ENCODE measurements at places on chromosomes 2 and 18.
A peak's percentile ranks its signal among the peaks of the same experiment; 100 is the strongest.

GRCh38 chr2:164882276-164882675 lies 40.7 kb upstream of the COBLL1 start:
- no peak for DNase-seq

DNA sequence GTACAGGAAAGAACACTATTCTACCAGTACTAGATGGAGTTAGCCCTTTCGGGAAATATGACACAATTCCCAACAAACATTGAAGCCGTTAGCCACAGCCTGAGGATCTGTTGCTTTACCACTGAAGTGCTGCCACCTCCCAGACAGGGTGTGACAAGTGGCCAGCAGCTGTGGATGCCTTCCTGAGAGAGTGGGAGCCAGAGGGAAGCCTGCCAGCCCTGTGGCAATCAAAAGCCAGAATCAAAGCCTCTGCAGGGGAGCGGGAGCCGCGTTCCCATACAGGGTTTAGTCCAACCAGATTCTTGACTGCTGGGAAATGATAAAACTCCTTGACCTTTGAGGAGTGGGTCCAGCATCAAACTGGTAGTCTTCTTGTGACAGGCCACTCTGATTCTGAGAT lies 38.0 kb downstream of the SLC4A1AP start:
- no peak for DNase-seq

DNA sequence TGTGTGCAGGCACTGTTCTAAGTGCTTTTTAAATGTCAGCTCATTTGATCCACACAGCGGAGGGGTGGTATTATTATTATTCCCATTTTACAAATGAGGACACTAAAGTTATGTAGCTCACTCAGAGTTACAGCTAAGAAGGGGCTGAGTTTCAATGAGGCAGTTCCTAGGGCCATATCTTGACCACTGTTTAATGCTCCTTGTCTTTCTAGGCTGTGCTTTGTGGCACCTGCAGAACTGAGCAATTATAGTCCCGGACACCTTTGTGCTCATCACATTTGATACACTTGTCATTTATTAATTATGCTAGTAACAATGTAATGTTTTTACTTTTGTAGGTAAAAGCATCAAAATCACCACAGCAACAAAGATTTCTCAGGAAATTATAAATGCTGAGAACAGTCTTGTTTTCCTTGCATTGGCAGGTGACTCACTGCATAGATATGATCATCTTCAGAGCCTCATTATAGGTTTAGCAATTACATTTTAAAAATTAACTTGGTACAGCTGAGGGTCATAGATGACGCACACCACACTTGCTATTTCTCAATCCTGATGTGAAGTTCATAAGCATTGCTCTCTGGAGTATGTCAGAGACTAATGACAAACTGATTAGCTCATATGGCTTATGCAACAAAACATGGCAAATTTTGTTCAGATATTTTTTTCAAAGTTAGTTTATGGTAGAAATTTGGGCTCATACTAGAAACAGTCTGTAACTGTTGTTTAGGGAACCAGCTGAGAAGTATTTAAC lies 366.8 kb downstream of the TGIF1 start:
- DNase-seq, result no peak

- DNase-seq, result no peak
Observed at GRCh38 chr2:71151620-71152019, 21.2 kb downstream of the MPHOSPH10 start.

- no peak for DNase-seq
Observed at GRCh38 chr2:204899983-204900382, 354.7 kb downstream of the PARD3B start.

DNA sequence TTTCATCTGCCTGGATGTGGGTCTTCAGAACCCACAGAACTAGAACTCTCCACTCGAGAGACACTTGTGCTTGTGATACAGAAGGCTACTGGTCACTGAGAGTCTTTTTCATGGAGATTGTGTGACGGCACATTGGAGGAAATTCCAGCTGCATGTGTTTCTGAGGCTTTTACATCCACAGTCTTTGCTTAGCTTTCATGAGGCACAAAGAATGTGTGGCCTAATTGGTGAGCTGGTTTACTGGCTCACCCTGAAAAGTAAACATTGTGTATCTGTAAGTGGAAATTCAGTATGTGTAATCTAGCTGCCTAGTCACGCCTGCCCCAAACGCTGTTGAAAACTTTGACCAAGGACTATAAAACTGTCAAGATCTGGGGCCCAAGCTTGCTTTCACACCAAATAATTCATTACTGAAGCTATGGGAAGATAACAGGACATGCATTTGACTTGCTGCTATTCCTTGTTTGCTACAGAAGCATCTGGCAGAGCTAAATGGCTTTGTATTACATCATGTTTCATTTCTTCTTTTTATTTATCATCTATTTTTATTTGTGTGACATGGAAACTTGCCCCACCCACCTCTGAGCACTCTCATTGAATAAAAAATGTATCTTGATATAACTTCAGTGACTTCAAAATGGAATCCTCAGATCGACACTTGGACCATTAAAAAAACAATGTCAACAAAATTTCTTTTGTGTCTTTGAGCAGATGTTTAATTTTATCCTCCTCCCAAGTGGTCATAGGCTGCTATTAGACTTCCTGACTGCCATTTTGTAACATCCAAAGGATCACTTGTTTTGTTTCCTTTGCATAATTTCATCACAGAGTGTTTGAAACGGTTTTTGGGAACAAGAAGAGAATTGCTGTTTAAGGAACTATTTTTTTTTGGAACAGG lies 80.2 kb downstream of the EFEMP1 start:
- no peak for DNase-seq

GRCh38 chr18:10405816-10406663 lies 48.4 kb upstream of the APCDD1 start:
- no peak for DNase-seq

GRCh38 chr18:9779630-9780029 lies 71.5 kb downstream of the RAB31 start:
- no peak for DNase-seq

DNA sequence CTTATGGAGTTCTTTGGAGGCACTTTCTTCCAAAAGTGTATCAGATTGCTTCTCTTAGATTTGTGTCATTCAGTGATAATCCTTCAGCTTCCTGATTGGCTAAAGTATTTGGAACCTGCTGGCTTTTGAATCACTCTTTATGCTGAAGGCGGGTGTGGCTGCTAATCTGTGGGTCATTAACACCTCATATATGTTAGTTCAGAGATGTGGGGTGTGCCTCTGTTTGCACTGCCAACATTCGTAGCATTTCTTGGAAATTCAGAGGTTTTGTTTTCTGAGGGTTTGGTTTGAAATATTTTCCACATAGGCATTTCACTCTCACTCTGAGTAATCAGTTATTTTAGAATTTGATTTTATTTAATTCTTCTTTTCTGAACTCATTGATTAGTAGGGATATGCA lies 1604.4 kb upstream of the ACVR2A start:
- DNase-seq, result no peak

- DNase-seq, result no peak
Observed at GRCh38 chr2:68225119-68225632, 27.2 kb downstream of the PPP3R1 start.

DNA sequence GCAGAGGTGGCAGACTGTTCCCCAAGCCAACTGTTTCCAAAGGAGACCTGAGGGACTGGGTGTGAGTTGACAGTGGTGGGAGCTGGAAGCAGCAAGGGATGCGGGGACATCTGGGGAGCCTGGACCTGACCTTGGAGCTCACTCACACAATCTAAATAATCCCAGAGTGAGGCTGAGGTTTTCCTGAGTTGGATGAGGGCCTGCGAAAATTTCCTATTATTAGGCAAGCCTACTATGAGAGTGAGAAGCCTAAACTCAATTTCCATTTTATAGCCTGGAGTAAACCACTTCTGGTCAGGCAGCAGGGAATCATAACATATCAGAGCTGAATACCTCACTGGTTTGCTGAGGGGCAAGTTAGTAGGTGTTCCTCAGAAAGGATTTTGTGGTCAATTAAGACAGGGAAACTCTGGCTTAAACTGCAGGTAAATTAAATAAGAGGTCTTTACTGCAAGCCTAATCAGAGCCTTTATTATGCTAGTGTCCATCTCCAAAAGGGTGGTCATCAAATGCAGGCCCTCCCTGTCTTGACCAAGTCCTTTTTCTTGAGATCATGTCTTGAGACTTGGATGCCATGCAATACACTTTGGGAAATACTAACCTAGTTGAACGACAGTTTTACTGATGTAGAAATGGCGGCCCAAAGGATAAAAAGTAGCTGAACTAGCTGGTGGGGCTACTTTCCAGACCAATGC lies 1.7 kb upstream of the COX5B start:
- no peak for DNase-seq

GRCh38 chr2:66508484-66509071 lies 73.7 kb downstream of the MEIS1 start:
- no peak for DNase-seq

- peak; percentile 63 for DNase-seq
Observed at GRCh38 chr2:10776231-10776977, 36.2 kb downstream of the PDIA6 start.

DNA sequence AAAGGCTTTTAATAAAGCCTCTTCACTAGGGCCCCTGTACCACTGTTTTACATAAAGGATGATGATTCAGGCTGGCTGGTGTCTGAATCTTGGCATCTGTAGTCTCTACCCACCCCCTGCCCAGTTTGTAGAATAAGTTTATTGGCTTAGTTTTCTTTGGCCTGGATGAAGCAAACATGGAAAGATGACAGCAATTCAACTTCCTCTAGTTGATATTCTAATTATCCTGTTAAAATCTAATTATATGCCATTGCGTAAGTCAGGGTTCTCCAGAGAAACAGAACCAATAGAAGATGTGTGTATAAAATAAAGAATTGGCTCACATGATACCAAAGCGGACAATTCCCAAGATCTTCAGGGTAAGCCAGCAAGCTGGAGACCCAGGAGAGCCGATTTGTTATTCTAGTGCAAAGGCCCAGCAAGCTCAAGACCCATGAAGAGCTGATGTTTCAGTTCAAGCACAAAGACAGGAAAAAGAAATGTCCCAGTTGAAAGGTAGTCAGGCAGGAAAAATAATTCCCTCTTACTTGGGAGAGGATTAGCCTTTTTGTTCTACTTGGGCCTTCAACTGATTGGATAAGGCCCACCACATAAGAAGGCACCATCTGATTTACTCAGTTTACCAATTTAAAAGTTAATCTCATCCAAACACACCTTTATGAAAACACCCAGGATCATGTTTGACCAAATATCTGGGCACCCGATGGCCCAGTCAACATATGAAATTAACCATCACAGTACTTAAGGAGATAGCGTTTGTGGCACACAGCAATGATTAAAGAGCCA lies 82.6 kb upstream of the LYPD1 start:
- DNase-seq, result no peak

DNA sequence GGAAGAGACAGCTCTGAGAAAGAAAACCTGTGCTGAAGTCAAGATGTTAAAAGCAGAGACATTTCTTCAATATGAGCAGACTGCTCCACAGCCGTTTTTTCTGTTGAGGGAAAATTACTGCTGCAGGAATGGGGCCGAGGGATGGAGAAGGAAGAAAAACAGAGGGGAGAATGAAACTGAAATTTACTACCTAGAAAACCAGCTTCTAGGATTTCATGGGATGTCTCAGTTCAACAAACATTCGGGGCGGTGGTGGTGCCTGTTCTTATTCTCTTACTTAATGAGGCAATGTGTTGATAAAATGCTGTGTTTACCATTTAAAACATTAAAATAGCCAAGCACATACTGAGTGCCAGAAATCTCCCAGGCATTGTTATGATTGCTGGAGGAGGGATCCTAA lies 557.1 kb upstream of the MEX3C start:
- DNase-seq, result no peak

DNA sequence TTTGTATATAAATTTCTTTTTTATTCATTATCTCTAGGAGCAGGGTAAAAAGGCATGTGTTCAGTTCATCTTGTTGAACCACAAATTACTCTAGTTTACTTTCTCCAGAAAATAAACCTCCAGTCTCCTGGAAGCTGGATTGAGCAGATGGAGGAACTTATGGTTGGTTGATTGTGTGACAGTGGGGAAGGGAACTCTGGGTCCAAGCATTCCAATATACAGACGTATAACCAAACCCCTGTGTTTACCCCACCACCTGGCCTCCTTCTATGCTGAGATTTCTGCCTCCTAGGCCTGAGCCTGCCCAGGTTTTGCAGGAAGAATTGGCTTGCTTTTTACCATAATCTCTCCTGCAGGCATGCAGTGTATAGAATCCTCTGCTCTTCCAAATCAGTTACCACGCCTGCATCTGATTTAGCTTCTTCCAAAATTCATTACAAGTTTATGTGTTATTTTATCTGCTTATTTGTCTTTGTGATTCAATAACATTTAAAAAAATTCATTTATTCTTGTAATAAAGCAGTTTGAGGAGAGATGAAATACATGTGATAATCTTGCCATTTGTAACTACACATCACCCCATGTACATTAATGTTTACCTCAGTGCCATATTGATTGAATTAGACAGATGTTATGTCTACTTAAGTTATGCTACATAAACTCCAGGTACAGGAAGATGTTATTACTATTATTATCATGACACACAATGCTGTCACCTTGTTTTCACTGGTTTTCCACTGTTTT lies 2.5 kb upstream of the RAB27B start:
- DNase-seq, result no peak

DNA sequence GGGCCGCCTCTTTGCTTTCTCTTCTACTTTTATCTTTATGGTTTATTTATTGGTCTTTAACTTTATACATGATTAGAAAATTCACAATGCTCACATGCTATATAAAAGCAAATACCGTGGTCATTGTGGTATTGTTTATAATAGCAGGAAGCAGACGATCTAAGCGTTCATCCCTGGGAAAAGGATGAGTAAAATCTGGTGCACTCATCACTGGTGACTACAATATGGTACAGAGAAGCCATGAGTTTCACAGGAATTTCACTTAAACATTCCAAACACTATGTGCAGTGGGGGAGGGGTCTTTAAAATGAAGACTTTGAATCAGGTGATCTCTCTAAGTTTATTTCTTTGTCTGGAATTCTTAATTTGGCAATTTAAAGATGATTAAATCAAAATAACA lies 97.9 kb downstream of the SCN3A start:
- no peak for DNase-seq

DNA sequence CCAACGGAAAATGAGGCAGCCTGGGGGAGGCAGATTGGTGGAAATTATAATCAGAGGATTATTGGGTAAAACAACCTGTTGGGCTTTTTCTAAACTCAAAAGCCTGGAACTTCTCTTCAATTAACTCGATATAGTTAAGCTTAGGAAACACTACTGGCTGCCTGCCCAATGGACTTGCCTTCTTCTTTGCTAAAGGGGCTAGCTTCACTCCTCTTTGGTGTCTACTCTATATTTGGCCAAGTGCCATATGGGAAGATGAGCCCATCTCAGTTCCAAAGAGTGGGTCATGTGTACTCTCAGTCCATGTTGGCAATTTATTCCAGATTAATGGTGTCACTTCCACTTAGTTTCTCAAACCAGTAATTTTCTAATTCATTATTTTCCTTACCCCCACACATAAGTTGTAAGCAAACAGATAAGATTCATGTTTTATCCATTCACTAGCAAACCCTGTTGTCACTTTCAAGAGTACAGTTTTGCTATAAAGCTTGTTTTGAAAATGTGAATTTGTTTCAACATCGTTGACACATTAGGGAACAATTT lies 34.3 kb downstream of the DARS1 start:
- DNase-seq, result no peak

DNA sequence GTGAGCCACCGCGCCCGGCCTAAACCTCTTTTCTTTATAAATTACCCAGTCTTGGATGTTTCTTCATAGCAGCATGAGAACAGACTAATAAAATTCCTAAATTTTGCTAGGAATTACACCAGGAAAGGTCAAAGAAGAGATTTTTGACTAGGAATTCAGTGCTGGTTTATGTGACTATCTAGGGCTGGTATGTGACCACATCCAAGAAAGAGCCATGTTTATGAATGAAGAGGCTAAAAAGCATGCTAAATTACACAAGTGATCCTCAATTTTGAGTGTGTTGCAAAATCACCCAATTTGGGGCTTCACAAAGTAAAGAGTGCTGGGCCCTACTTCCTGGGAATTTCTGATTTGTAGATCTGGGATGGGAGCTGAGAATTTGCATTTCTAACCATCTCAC lies 123.6 kb downstream of the CSRNP3 start:
- DNase-seq, result no peak

All from cardiac septum (tissue), 1 donor.